HuH-7.5 (cell line): ENCODE measurements at places on chromosomes 1 and 21.

- DNase-seq, result no peak
Measured at GRCh38 chr1:169692756-169693460, 18.5 kb downstream of the SELL start.

DNA sequence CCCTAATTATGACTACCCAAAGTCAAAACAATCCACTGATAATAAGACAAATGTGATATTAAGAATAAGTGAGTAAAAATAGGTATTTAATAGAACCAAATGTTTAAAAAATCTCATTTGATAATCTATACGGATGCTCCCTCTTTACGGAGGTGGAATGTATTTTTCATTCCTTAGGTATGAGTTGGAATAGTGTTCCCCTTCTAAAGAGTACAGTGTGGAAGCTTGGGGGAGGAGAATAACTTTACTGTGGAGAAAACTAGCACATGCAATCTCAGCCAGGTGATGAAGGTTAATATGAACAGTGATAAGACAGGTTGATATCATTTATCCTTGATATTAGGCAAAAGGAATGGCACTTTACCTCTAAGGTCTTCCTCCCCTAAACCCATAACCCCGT is 74.6 kb downstream of the GPR88 start:
- DNase-seq, result no peak

- DNase-seq, result no peak
Measured at GRCh38 chr1:66003690-66004089, 211.0 kb downstream of the PDE4B start.

DNA sequence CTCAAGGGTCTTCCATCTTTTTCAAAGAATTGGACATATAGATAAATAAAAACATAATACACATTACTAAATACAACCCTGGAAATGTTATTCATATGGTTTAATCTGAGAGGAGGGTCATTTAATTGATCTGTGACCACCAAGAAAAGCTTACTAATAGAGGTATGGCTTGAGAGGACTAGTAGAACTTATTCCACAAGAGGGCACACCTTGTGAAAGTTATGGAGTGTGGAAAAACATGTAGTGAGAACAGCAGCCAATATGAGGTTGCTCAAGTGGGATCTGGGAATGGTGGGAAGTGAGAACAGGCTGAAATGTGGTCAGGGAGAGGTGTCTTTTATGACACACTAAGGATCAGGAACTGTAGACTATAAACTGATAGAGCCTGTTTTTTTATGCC is 973.5 kb upstream of the B3GALT2 start:
- DNase-seq, result no peak

DNA sequence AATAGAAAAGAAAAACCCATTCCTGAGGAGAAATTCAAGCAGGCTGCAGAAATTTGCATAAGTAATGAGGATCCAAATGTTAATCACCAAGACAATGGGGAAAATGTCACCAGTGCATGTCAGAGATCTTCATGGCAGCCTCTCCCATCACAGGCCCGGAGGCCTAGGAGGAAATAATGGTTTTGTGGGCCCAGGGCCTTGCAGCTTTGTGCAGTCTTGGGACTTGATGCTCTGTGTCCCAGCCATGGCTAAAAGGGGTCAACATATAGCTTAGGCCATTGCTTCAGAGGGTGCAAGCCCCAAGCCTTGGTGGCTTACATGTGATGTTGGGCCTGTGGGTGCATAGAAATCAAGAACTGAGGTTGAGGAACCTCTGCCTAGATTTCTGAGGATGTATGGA is 22.7 kb downstream of the RAB3GAP2 start:
- DNase-seq, result no peak

DNA sequence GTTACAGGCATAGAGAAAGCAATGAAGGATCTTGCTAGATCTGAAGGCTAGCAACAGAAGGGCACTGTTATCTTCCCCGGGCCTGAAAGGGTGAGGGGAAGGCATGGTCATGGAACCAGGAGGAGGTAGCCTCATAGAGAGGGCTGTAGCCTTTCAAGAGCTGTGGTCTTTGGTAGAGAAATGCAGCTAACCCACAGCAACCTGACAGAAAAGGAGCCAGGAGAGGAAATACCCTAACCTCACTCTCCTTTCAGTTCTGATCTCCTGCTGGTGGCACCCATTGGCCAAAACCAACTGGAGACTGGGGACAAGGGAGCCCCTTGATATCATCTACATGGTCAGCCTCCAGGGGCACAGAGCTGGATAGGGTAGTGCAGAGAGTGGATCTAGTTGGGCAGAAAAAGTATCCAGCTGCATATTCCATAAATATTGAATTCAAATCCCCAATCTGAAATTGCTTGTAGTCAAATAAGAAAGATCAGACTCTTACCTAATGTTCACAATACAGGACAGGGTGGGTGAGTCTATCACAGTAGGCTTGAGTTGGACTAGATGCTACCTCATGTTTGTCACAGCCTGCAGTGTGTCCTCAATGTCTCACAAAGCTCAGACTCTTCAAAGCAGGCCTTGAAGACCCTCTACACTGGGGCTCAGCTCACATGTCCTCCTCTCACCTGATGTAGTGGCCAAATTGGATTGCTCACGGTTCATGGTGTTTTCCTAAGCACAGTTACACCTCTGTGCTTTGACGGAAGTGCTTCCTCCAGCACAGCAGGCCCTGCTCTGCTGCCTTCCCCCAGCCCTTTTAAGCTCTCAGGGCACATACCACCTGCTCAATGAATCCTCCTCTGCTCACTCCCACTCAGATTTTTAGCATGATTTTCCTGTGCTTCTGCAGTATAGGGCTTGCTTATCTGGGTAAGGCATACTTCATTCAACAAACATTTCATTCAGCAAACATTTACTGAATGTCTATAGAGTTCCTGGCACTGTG is 74.1 kb upstream of the JUN start:
- no peak for DNase-seq

DNA sequence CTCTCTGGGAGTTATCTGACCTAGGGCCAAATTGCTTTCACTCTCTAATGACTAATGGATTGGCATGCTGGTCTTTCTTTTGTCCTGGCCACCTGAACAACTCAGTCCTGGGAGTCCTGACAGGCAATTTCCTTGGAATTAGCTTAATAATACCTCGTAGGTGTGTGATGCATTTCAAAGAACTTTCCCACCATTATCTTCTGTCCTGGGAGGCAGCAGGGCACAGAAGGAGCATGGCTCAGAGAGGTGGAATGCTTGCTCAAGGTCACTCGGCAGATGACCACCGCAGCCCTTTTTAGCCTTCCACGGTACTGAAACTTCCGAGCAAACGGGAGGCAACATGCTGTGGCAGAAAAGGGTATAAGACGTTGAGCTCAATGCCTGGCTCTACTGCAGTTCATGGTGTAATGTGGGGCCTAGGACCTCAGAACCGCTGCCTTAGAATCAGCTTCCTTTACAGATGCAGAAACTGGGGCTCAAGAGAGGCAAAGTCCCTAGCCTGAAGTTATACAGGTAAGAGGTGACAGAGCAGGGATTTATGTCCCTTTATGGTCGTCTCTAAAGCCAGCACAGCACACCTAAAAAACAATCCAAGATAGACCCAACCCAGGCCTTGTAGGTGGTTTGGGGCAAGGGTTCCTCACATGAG is 3.2 kb downstream of the ID3 start:
- no peak for DNase-seq

GRCh38 chr1:67166196-67166595 is at the start of gene IL23R:
Gene IL23R (plus strand): TSS chr1:67166454. CDS start chr1:67168121, 1,667 bp downstream.
- DNase-seq, result no peak

- DNase-seq, result no peak
Measured at GRCh38 chr1:91374086-91374485, 30.6 kb downstream of the HFM1 start.

DNA sequence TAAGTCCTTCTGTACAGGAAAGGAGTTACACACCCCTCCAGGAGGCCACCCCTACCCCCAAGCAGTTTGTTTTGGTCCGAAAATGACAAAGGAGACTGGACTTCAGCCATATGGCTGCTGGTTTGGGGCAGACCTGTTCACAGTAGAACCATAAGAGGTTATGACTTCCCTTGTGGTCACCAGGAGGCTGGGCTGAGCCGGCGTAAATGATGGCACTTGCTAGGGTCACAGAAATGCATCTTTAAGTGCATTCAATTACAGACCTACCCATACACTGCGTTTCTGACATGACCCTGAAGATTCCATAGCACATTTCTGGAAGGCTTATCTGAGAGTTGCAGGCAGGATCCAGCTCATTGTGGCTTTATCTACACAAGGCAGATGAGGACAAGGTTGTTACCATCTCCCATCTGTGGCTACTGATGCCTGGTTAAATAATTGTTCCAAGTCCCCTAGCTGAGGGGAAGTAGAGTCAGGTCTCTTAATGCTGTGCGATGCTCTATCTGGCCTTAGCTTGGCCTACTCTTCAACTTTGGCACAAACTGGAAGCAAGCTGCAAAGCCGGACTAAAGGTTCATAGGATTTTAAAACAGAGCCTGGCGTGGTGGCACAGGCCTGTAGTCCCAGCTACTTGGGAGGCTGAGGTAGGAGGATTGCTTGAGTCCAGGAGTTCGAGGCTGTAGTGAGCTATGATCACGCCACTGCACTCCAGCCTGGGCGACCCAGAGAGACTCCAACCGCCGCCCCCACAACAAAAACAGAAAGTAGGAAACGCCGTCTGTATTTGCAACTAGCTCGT is 1.7 kb upstream of the TRIM67 start:
- no peak for DNase-seq

DNA sequence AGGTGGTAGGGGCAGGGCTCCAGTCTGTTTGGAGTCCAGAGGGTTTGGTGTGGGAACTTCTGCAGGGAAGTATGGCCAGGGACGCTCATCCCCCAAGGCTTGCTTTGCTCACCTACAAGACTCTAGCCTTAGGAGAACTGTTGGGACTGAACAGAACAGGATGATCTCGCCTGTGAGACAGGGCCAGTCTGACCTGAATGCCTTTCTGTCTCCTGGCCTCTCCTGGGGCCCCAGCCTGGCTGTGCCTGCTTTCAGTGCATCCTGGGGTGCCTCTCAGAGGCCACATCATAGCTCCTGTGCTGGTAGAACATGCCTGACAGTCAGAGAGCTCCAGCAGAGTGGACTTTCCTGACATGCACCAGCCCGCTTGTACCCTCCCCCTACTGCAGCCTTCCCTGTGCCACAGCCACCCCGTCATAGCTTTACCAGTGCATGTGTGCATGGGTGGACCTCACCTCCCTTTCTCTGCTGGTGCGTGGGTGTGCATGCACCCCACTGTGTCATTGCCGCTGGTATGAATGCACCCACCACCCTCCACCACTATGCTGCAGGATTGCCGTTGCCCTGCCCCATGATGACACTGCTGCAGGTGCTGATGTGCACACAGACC is 165.8 kb downstream of the GIPC2 start:
- DNase-seq, result no peak

DNA sequence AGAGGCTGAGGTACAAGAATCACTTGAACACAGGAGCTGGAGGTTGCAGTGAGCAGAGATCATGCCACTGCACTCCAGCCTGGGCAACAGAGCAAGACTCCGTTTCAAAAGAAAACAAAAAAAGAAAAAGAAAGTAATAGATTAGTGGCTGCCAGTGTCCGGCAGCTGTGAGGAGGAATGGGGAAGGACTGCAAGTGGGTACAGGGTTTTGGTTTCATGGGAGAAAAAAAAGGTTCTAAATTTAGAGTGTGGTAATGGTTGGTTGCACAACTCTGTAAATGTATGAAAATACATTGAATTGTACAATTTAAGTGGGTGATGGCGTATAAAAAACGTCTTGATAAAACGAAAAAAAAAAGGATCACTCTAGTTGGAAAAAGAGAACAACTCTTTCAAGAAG is 6.7 kb downstream of the TAF1A start:
- no peak for DNase-seq
